ENCODE measurements at places on chromosomes 6 and 20.
A peak's percentile ranks its signal among the peaks of the same experiment; 100 is the strongest.

DNA sequence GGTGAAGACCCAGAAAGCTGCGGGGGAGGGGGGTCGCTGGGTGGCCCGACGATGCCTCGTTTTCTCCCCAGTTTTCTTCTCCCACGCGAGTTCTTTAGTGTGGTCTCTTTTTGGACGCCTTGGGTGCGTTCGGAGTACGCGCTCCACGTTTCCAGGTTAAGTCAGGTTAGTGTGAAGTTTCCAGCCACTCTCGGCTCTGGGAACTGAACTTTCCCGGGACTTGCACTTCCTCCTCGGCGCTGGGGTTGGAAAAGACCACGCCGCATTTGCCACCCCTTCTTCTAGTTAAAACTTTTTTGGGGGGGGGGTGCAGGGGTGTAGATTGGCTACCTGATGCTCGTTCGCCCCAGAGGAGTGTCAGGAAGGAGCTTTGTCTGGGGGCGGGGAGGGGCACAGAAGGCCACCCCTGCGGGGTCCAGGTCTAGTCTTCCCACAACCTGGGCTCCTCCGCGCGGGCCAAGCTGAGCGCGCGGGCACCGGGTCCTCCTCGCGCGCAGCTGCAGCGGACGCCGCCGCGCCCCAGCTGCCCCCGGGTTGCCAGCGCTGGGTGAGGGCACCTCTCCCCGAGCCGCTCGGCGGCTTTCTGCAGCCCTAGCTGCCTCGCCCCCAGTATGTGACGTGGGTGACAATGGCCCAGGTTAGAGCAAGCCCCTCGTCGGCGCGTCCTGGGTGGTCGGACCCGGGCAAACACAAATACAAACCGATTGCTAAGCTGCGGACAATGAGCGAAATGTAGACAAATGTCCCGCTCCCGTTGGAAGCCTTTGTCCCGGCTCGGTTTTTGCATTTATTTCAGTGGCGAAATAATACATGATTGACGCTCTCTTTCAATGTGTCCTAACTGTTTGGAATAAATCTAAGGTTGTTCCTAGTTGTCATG lies 1.7 kb upstream of the NKX2-2 start:
- DNase-seq = no peak

- DNase-seq = no peak
Measured at GRCh38 chr20:12270863-12271262, 353.2 kb downstream of the BTBD3 start.

DNA sequence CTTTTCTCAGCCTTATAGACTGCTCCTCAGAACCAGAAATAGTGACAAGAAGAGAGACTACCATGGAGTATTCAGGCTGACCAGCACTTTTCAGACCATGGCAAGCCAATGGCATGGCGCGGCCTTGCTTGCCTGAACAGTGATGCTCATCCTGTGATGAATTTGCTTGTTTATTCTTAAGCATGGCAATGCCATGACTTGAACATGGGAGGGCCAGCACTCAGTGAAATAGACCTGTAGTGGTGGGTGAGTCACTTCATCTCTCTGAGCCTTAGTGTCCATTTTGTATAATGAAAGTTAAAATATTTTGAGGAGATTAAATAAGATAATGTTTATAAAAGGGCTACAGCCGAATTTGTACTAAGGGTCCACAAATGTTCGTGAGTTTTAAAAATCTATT lies 79.1 kb downstream of the LRRC1 start:
- no peak for DNase-seq

DNA sequence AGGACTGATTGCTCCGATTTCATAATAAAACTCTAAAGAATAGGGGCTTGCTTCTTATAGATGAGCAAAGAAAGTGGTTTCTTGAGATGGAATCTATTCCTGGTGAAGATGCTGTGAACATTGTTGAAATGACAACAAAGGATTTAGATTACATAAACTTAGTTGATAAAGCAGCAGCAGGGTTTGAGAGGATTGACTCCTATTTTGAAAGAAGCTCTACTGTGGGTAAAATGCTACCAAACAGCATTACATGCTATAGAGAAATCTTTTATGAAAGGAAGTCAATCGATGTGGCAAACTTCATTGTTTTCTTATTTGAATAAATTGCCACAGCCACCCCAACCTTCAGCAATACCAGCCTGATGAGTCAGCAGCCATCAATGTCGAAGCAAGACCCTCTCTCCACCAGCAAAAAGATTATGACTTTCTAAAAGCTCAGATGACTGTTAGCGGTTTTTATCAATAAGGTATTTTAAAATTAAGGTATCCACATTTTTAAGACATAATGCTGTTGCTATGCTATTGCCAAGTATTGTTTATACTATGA lies 12.7 kb upstream of the MTRF1L start:
- DNase-seq = peak; percentile 25

DNA sequence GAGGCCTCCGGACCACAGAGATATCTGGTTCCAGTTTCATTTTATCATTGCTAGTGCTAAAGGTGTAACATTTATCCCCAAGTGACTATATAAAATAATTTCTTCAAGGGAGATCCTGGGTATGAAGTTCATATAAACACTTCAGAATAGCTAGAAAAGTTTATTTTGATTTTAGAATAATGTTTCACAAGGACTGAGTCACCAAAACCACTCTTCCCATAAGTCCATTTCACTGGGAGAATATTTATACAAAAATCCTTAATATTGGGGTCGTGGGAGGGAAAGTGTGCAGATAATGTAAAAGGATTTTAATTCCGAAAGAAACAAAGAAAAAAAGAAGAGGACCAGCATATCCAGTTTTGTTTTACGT lies 128.1 kb downstream of the ISM1 start:
- peak; percentile 23 for DNase-seq

Measured in fibroblast of skin of back (primary cell).